ENCODE measurements at places on chromosomes 6 and 20.

- DNase-seq, result peak; percentile 25
Measured at GRCh38 chr6:128358244-128358776, 162.1 kb downstream of the PTPRK start.

DNA sequence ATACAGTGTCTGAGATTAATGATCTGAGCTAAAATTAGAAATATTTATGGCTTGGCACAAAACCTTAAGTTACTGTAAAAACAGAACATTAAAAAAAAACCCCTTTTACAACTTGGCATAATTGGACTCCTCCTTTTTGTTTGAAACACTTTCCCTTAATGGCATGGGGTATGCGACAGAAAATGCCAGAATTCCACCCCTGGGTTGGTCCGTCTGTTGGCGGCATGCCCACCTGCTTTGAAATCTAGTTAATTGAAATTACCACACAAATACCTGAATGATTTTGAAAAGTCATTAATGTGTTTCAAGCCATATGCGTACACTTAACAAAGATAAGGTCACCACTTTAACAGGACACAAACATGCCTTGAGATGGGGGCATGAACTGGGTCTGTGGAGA, 175.1 kb upstream of the FOXQ1 start:
- no peak for DNase-seq

DNA sequence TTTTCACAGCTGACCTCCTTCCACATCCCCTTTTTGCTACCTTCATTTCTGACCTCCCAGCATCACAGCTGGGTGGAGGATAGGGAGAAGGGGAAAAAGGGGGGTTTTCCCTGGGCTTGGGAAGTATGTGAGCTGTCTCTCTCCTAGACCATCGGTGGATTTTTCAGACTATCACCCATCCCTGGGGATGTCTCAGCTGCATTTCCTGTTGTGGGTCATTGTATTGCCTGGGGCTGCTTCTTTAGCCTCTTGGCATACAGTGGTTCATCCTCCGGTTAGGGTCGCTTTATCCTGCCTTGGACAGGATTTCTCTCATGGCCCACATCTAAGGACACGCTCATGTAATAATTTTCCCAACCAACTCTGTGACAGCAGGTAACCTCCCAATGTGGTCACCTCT, 142.5 kb upstream of the ARG1 start:
- DNase-seq, result no peak

DNA sequence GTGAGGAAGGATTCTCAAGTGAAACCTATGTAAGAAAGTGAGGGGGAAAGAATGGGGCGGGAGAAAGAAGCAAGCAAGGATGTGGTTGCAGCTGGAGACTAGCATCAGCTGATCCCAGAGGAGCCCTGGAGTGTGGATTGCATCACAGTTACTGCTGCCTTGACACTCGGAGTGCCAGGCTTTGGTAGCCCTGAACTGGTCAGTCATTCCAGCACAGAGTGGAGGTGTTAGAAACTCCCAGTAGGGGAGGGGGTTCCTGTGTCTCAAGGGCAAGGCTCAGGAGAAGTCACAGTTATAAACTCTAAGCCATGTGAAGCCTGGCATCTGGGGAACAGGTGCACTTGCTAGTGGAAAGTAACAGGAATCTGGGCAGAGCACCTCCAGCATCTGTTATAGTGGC, 23.5 kb downstream of the SNAP25 start:
- no peak for DNase-seq
